Heart right ventricle (tissue), 16 donors: ENCODE measurements at places on chromosomes 2 and 18. TPM values are rescaled to one million over a fixed set of nuclear protein-coding genes. Genes with fewer than 3 reads are reported as not detected.

MC2R gene
- total RNA-seq, result not detected

TSPYL6 gene
- total RNA-seq, result 0.21 TPM

FAM110C gene
- total RNA-seq, result 3.8 TPM

SLC9A2 gene
- 0.18 TPM for total RNA-seq

TLX2 gene
- total RNA-seq, result not detected

KCNK3 gene
- 6.8 TPM for total RNA-seq

GBX2 gene
- not detected for total RNA-seq

- peaks cover 36% of the 10 kb centered on the region for H3K36me3 ChIP-seq
- H3K27ac ChIP-seq, result no peak overlapping the region
- H3K27me3 ChIP-seq, result no peaks in the 10 kb centered on the region
Observed at GRCh38 chr2:130375291-130376266, 19.7 kb downstream of the PTPN18 start.

DNA sequence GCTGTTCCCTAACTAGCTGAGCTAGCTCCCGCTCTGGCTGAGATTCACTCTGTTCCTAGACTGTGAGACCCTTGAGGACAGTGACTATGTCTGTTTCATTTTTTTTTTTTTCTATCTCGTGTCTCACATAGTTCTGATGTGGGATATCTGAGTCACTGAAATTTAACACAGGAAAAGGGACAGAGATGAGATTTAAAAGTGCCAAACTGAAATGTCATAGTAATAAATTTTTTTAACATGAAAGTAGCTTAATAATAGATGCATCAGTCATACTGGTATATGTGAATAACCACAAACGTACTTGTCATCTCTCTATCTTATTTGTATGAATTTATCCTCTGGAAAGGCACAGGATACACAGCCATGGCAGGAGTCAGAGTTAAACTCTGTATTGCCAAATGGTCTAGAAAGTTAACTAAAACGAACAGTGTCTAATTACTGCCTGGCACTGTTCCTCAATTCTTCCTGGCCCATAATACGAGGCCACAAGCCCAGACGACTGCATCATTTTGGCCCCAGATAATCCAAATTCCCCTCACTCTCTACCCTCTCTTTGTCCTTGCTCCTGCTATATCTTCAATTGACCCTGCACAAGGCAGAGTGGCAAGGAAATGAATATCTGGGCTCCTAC lies 87.5 kb downstream of the SATB2 start:
- H3K27ac ChIP-seq, result no peak overlapping the region
- no peaks in the 10 kb centered on the region for H3K27me3 ChIP-seq
- no peaks in the 10 kb centered on the region for H3K4me1 ChIP-seq
- H3K4me3 ChIP-seq, result no peak overlapping the region

- no peaks in the 10 kb centered on the region for H3K4me1 ChIP-seq
- no peak overlapping the region for H3K4me3 ChIP-seq
- peaks cover 31% of the 10 kb centered on the region for H3K27me3 ChIP-seq
- DNase-seq, result no peak
- no peak overlapping the region for H3K27ac ChIP-seq
Observed at GRCh38 chr2:70340761-70341476, 39.1 kb upstream of the FAM136A start.

- H3K36me3 ChIP-seq, result no peaks in the 10 kb centered on the region
- peak; percentile 49 for DNase-seq
- H3K27me3 ChIP-seq, result no peaks in the 10 kb centered on the region
- no peak overlapping the region for H3K27ac ChIP-seq
- H3K4me3 ChIP-seq, result no peak overlapping the region
Observed at GRCh38 chr2:179106676-179107428, 56.9 kb upstream of the CCDC141 start.

DNA sequence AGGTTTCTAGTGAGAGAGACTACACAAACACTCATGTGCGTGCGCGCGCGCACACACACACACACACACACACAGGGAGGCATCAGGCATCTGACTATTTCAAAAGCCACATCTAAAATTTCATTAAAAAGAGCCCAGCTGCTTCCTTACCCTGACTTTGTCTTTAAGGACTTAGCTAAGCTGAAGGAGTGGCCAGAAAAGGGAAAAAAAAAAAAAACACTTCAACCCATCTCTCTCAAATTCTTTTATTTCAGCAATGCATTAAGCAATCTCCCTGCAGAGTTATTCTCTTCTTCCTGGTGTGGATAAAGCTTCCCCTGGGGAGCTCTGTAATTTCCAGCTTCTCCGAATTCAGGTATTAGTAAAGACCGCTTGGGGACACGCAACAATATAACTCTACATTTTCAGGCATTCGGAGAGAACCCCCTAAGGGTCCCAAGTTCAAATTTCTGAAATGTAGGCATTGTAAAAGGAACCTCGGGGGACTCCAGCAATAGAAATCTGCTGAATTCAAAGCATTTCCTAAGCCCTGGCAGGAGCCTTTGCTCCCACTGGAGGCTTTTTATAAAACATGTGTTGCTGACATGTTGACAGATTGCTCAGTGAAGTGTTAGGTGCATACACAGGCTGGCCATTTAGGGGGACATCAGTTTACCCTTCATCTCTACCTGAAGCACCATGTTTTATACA lies 67.0 kb downstream of the ZNF521 start:
- no peaks in the 10 kb centered on the region for H3K36me3 ChIP-seq
- H3K27me3 ChIP-seq, result no peaks in the 10 kb centered on the region
- H3K4me1 ChIP-seq, result peaks cover 70% of the 10 kb centered on the region
- peak overlapping the region; percentile 78 for H3K27ac ChIP-seq

DNA sequence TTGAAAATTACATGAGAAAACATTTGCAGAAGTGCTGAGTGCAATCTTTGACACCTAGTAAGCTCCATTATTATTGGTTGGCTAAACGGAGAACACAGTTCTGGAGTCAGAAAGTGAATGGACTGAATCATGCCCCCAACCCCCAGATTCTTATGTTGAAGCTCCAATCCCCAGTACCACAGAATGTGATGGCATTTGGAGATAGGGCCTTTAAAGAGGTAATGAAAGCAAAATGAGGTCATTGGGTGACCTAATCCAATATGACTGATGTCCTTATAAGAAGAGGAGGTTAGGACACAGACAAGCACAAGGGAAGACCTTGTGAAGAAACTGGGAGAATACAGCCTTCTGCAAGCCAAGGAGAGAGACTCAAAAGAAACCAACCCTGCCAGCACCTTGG lies 200.9 kb upstream of the EPAS1 start:
- DNase-seq, result no peak
- no peaks in the 10 kb centered on the region for H3K36me3 ChIP-seq
- no peaks in the 10 kb centered on the region for H3K27me3 ChIP-seq
- peaks cover 48% of the 10 kb centered on the region for H3K4me1 ChIP-seq
- H3K27ac ChIP-seq, result no peak overlapping the region

DNA sequence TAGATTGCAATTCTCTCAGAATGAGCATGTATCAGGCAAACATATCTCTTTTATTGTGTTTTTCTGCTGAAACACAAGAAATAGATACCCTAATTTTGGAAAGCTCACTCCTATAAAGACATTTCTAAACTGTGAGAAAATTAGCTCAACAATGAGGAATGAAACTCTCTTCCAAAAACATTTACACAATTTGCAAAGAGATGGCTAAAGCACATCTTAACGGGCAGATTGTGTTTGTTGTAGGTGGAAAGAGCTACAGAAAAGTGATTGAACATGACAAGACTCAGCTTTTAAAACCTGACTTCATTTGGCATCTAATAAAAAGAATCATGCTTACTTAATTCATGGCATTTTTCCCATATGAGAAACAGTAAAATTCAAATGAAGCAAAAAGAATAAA lies 175.0 kb upstream of the SLC39A10 start:
- H3K36me3 ChIP-seq, result no peaks in the 10 kb centered on the region
- no peak overlapping the region for H3K27ac ChIP-seq

GRCh38 chr2:118986738-118987137 lies 44.7 kb downstream of the MARCO start:
- DNase-seq, result no peak
- H3K27ac ChIP-seq, result no peak overlapping the region
- H3K4me1 ChIP-seq, result no peaks in the 10 kb centered on the region
- no peaks in the 10 kb centered on the region for H3K36me3 ChIP-seq
- no peak overlapping the region for H3K4me3 ChIP-seq

GRCh38 chr2:100106460-100106859 lies 35.9 kb downstream of the AFF3 start:
- peaks cover 7% of the 10 kb centered on the region for H3K4me1 ChIP-seq
- no peak overlapping the region for H3K27ac ChIP-seq

GRCh38 chr2:30684516-30684915 lies 122.7 kb downstream of the CAPN13 start:
- no peak for DNase-seq
- no peak overlapping the region for H3K27ac ChIP-seq
- H3K4me1 ChIP-seq, result peaks cover 13% of the 10 kb centered on the region
- no peak overlapping the region for H3K4me3 ChIP-seq
- H3K36me3 ChIP-seq, result no peaks in the 10 kb centered on the region

DNA sequence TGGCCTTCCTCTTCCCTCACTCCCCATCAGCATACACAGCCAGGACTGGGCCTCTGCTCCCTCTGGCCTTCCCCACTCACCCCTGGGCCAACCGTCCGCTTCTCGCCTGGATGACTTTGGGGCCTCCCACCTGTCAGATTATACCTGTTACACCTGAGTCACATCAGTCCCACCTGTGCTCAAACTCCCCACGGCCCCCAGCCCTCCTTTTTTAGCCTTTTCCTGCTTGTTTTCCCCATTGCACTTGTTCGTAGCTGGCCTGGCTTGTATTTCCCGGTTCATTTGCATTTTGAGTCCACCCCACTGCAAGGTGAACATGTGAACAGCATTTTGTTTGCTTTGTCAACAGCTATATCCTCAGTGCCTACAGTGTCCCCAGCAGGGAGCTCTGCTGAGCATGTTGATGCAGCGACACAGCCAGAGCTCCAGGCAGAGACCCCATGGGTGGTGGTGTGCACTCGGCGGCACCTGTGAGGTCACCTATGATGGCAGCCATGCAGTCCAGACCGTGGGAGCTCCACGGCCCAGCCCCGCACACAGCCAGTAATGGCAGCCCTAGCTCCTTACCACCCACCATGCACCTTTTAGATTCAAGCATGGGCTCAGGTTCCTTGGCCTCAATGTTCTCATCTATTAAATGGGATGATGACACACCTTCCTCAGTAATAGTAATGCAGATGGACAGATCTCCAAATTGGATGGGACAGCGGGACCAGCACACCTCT lies 276.4 kb upstream of the HS6ST1 start:
- H3K27me3 ChIP-seq, result no peaks in the 10 kb centered on the region
- H3K4me3 ChIP-seq, result no peak overlapping the region
- H3K27ac ChIP-seq, result no peak overlapping the region
- no peak for DNase-seq
- H3K36me3 ChIP-seq, result no peaks in the 10 kb centered on the region
- H3K4me1 ChIP-seq, result peaks cover 9% of the 10 kb centered on the region
